ENCODE measurements at places on chromosomes 2 and 18.

DNA sequence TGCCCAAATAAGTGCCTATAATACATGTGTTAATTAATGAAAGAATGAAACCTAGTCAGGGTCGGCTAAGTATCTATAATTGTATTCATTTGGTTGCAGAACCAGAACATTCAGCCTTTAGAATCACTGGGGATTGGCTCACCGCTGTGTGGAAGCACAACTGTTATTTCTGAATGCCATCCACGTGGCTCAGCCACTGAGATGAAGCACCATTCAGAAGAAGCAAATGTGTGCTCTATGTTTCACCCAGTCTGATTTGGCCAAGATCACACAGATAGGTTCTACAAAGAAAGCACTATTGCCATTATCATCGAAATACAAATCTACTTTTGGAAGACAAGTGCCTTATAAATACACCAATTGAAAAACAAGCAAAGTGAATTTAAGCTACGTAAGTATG, 30.6 kb upstream of the SPOPL start:
- no peak for DNase-seq

DNA sequence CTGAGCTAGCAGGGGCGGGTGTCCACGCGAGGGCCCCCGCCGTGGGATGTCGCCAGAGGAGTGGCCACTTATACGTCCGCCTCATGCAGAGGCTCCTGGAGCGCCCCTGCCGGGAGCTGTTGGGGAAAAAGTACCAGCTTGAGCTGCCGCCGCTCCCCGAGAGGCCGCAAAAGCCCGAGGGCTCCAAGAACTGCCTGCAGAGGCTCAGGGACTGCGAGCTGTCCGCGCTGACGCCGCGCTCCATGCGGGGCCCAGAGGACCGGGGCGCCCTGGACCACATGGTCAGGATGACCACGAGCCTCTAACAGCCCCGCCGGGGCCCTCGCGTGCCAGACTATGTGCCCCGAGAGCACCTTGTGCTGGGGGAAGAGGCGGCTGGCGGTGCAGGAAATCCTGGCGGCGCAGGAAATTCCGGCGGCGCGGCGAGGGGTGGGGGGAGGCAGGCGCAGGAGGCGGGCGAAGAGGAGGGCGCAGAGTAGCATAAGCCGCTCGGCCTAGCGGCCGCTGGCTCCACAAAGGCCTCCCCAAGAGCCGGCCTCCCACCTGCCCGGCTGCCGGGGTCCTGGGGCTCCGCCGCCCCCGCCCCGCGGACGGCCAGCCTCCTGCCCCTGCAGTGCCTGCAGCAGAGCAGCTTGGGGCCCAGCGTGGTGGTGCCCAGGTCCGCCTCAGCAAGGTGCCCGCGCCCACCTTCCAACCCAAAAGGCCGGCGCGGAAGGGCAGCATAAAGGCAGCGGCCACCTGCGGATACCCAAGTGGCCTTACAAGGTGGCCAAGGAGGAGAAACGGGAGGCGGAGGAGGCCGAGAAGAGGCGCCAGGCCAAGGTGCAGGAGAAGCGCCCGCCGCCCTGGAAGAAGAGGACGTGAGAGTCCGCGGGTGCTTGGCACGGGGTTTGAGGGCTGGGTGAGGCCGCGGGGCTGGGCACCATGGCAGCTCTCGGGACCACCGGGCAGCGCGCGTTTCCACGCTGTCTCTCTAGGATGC, 42.1 kb upstream of the TRIM43B start:
- DNase-seq: peak; percentile 64

DNA sequence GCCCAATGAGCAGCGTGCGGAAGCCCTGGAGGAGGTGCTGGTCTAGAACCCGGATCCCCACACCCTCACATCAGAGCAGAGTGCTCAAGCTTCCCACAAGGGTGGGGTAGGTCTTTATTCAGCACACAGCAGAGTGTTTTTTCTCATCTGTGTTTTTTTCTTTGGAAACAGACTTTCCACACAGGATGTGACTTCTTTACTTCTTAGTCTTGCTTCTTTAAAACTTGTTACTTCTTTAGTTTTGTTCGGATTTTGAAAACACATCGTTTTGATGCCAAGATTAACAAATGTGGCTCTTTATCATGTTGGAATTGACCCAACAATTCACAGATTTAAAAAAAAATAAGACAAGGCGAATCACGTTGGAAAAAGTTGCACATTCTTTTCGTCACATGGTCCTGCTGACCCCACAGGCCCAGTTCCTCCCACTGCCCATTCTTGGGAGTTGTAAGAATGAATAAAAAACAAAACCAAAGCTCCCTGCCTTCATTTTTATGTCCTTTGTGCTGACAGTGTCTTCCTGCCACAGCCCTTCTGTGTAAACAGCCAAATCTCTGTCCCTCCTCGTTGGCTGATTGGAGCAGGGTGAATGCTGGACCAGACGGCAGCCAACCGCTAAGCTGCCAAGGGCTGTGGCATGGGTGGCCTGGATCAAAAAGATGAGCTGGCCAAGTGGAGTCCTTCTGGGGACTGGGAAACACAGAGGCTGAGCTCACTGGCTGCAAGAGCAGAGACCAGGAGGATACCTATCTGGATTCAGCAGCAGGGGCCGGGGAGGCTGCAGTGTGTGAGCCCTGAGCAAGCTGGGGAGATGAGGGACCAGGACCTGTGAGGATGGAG, 81.6 kb downstream of the TWIST2 start:
- no peak for DNase-seq

- no peak for DNase-seq
Measured at GRCh38 chr2:237359518-237359840, 54.5 kb downstream of the COL6A3 start.

GRCh38 chr2:191249156-191249813, 4.1 kb downstream of the MYO1B start:
- no peak for DNase-seq

- no peak for DNase-seq
Measured at GRCh38 chr18:38611036-38611964, 1045.7 kb upstream of the CELF4 start.

DNA sequence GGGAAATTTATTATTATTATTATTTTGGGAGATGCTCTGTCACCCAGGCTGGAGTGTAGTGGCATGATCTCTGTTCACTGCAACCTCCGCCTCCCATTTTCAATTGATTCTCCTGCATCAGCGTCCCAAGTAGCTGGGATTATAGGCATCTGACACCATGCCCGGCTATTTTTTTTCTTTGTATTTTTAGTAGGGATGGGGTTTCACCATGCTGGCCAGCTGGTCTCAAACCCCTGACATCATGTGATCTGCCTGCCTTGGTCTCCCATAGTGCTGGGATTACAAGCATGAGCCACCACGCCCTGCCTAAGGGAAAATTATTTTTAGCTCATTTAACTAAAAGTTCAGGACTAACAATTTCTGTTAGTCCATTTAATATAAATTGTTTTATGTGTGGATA, 109.2 kb upstream of the SESTD1 start:
- no peak for DNase-seq

DNA sequence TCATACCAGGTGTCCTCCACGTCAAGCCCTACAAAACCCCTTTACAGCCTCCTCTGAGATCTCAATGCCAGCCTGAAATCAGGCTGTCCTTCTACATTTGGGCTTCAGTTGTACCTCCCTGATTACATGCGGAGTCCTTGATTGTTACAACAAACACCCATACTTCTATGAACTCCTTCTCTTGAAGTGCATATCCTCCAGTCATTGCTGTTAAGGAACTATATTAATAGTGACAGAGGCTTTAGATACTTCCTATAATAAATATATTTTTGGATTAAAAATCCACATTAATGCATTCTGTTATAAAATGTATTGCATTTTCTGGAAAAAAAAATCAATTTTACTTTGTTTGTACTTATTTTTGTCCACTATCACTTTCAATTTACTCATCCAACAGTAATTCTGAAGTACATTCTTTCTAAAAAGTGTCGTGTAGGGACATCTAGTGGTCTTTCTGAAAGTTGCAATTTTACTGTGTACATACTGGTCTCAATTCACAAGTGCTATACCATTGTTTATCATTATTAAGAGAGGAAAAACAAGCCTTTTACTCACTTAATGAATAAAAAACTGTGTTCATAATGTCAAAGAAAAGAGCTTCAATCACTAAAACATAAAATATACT, 316.4 kb downstream of the DSEL start:
- DNase-seq: no peak

Data from activated naive CD4-positive, alpha-beta T cell treated with Interleukin-2 at 50 U/mL for 16 hours (primary cell).